OCI-M1 (cell line): ENCODE measurements at places on chromosomes 5 and 9.
A peak's percentile ranks its signal among the peaks of the same experiment; 100 is the strongest.

- peak; percentile 86 for DNase-seq
Measured at GRCh38 chr9:10876333-10876732, 263.5 kb upstream of the PTPRD start.

DNA sequence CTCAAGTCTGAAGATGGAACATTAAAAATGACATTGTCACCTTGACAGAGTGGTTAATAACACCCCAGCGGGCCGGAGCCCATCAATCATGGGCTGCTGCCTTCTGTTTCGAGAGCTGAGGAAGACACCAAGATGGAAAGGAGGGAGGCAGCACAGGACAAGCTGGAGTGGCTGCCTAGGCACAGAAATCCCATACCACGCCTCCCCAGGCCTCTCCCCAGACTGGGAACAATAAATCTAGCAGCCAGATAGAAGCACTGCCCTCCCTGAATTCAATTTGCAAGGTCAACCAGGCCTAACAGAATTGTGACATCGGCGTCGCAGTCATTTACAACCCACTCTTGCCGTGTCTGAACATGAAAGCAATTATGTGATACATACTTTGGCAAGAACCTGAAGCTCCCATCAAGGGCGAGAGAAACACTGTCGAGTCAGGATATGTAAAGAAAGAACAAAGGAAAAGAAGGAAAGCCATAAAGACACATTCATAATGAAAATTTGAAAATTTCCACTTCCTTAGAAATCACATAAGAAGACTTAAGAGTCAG is 35.4 kb upstream of the ZNF354A start:
- DNase-seq = no peak

DNA sequence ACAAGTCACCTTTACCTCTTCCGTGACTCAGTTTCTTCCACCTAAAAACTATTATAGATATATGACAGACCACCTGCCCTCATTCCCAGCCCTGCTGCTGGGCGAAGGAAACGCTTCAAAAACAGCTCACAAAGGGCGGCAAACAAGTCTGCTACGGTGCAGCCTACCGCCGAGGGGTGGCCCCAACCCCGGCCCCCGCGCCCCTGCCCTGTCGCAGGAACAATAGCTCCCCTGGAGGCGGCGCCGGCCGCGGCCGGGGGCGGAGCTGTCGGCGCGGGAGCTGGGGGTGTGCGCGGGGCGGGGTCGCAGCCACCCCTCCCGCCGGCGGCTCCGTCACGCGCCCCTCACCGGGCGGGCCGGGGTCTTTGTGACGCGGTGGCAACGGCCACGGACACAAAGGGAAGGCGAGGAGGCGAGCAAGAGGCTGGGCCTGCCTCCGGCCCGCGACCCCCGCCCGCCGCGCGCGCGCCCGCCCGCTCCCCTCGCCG is at the start of gene TMEFF1:
TSS of gene TMEFF1 (plus strand) at position 362 of the 488 bp plus-strand sequence. CDS start 396 bp downstream, outside the sequence.
- DNase-seq = peak; percentile 57

- no peak for DNase-seq
Measured at GRCh38 chr9:9764821-9765220, 848.0 kb downstream of the PTPRD start.

DNA sequence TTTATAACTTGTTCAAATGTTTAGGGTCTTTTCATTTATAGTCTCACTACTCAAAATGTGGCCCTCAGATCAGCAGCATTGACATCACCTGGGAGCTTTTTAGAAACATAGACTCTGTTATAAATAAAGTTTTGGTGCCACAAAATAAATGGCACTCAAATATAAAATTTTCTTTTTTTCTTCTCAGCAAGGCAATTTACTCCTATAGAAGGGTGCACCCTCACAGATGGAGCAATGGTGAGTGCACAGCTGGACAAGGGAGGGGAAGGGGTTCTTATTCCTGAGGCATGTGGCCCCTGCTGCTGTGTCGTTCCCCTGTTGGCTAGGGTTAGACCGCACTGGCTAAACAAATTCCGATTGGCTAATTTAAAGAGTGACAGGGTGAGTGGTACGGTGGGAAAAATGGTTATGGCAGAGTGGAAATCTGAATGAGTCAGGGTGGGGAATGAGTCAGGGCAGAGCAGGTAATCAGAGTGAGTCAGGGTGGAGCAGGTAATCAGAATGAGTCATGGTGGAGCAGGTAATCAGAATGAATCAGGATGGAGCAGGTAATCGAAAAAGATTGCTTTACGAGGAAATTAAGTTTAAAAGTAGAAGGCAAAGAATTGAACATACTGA is 31.8 kb upstream of the C7 start:
- DNase-seq = no peak

GRCh38 chr5:111010783-111011182 is 60.7 kb upstream of the TSLP start:
- no peak for DNase-seq

DNA sequence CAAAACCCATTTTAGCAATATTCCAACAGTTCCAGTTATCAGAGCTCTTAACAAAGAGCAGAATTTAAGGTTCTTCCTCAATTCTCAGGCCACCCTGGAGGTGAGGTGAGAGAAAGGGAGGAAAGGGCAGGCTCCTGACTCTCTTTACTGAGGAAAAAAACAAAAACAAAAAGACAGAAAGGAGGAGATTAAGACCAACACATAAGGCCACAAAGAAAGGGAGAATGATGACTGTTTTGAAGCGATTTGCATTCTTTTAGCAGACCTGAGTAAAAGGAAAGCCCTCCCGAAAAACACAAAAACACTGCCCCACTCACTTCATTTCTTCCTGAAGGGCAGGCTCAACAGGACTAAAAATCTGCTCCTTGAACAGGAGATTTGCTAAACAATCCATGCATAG is 300.5 kb downstream of the ARL15 start:
- DNase-seq = no peak
